ENCODE measurements at places on chromosomes 5 and 9.
A peak's percentile ranks its signal among the peaks of the same experiment; 100 is the strongest.

- no peak for DNase-seq
Observed at GRCh38 chr5:64625678-64626077, 64.6 kb upstream of the SHISAL2B start.

DNA sequence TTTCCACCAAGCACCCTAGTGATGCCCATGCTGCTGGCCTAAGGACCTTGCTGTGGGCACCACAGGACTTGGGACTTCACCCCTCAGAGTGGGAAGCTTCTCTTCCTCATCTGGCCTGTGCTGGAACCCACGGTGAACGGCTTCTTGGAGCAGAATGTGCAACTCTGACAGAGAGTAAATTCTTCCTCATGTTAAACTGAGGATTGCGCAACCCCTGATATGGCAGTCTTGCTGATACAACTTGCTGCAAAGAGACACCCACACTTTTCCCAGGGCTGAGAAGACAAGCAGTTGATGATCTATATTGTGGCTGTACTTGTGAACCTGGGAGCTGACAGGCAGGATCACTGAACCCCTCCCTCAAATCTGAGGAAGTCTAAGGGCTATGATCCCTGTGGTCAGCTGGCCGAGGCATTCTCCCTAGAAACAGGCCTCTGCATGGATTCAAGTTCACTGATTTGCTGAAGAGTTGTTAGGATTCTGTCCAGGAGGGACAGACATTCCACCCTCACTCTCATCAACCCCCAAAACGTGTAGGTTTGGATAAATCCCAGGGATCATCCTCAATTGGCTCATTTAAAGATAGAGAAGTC is 307.2 kb downstream of the MTRR start:
- DNase-seq: peak; percentile 26

- DNase-seq: no peak
Observed at GRCh38 chr5:145825751-145826180, 9.4 kb downstream of the PRELID2 start.

GRCh38 chr5:24789611-24790351 is 145.0 kb upstream of the CDH10 start:
- DNase-seq: no peak

DNA sequence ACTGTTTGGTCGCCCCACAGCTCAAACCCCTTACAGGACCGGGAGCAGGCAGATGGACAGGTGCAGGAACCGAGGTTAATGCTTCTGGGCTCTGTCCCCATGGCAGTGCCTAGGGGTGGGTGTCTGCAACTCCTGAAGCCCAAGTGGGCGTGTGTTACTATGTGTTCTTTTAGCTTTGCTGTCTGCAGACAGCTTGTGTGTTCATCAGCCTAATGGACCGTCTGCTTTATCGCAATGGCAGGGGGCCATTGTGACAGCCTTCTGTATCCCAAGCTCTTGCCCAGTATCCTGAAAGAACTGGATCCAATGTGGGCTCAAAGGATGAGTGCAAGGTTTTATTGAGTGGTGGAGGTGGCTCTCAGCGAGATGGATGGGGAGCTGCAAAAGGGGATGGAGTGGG is 266.7 kb downstream of the CSNK1G3 start:
- no peak for DNase-seq

DNA sequence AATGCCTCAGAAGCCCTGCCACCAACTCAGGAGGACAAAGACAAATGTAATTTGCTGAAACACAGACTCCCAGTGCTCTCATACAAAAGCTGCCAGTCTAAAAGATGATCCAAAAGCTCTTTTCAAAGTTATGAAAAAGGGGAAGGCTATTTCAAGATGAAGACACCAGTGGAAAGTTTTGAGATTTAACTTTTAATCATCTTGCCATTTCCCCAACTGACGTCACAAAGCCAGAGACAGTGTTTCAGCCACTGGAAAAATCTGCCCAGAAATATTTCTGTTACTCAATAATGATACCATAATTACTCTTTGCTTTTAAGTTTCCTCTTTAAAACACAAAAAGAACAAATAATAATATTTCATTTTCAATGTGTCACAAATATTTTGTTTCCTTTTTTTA is 20.9 kb downstream of the ENG start:
- no peak for DNase-seq

DNA sequence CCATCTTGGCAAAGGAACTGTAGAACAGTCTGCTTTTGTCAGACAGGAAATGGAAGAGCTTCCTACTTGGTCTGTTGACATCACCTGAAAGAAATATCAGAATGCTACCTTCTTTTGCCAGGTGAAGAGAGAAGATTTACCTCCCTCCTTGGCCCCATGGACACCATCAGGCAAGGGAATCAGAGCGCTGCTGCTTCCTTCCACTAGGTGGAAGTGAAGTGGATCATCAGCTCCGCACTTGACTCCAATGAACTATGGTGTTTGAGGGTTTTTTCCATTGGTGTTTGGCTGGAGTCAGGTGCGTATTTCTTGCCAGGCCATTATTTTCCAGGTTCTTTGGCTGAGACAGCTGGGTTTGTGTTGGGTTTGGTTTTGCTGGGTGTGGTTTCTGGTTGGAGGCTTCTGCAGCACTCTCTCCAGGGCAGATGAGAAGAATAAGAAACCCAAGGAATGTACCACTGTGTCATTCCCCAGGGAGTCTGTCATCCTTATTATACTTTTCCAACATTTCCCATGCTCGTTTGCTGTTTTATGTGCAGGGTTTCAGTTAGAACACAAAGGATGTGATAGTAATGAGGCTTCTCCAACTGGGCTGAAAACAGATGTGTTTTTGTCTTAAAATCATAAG is 12.4 kb downstream of the SPATA31E1 start:
- DNase-seq: no peak

All from right cardiac atrium (tissue), 5 donors.